ENCODE measurements at places on chromosomes 11 and 22. TPM values are rescaled to one million over a fixed set of nuclear protein-coding genes. Genes with fewer than 3 reads are reported as not detected.

GRAP2 gene
- not detected for total RNA-seq

PRRG4 gene
- total RNA-seq = 0.15 TPM

FGF3 gene
- not detected for total RNA-seq

CPT1B gene
- total RNA-seq = 3.6 TPM

OR8D1 gene
- total RNA-seq = not detected

MYO7A gene
- total RNA-seq = 0.17 TPM
